ENCODE measurements at places on chromosomes 1 and 21.

GRCh38 chr21:44854664-44855446 lies 18.6 kb downstream of the PTTG1IP start:
- no peak for DNase-seq

- DNase-seq, result no peak
Observed at GRCh38 chr1:56547977-56548376, 31.4 kb downstream of the PLPP3 start.

- DNase-seq, result no peak
Observed at GRCh38 chr1:155975375-155976061, 2.8 kb downstream of the ARHGEF2 start.

DNA sequence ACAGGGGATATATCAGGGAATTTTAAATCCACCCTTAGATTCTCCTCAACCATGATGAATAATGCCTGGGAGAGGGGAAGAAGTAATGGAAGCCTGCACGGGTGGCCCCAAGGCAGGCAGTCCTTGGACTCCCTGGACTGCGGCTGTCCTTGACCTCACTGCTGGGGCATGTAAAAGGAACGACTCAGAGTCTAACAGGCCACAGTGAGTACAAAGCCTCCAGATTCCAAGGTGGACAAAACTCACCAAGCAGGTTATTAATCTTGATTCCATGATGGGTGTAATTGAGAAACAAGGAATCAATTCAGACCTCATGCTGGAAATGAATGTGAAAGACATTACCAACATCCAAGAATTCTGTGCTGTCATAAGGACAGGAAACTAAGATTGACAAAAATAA lies 13.0 kb upstream of the ARHGAP29 start:
- DNase-seq, result no peak

- DNase-seq, result no peak
Observed at GRCh38 chr1:153404086-153404635, 12.2 kb upstream of the S100A7A start.

DNA sequence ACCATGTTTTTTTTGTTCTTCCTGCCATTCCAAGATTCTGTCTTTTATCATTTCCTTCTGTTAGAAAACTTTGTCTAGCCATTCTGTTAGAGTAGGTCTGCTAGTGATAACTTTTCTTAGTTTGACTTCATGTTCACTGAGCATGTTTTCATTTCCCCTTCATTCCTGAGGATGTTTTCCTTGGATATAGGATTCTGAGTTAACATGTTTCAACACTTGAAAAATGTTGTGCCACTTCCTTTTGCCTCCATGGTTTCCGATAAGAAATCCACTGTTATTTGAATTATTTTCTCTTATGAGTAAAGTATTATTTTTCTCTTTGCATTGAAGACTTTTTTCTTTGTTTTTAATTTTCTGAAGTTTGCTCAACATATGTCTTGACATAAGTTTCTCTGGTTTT lies 66.7 kb downstream of the ATP1A1 start:
- DNase-seq, result no peak

DNA sequence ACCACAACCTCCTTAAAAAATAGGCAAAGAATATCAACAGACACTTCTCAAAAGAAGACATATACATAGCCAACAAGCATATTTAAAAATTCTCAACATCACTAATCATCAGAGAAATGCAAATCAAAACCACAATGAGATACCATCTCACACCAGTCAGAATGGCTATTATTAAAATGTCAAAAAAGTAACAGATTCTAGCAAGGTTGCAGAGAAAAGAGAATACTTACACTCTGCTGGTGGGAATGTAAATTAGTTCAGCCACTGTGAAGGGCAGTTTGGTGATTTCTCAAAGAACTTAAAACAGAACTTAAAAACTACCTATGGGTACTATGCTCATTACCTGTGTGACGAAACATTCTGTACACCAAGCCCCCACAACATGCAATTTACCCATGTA lies 20.7 kb downstream of the CD1B start:
- DNase-seq, result no peak

GRCh38 chr1:31408788-31409318 lies 4.2 kb upstream of the SERINC2 start:
- no peak for DNase-seq

- no peak for DNase-seq
Observed at GRCh38 chr1:181655756-181656155, 172.4 kb downstream of the CACNA1E start.

DNA sequence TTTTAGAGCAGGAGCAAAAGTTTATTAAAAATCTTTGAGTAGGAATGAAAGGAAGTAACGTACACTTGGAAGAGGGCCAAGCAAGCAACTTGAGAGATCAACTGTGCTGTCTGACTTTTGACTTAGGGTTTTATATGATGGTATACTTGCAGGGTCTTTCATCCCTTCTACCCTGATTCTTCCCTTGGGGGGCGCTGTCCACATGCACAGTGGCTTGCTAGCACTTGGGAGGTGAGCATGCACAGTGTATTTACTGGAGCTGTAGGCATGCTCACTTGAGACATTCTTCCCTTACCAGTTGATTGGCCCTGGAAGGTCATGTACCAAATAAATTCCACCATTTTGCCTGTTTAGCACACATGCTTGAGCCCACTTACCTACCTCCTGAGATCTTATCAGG lies 1001.3 kb upstream of the ADGRL2 start:
- DNase-seq, result no peak

- peak; percentile 61 for DNase-seq
Observed at GRCh38 chr1:150165622-150166612, 16.2 kb downstream of the PLEKHO1 start.

DNA sequence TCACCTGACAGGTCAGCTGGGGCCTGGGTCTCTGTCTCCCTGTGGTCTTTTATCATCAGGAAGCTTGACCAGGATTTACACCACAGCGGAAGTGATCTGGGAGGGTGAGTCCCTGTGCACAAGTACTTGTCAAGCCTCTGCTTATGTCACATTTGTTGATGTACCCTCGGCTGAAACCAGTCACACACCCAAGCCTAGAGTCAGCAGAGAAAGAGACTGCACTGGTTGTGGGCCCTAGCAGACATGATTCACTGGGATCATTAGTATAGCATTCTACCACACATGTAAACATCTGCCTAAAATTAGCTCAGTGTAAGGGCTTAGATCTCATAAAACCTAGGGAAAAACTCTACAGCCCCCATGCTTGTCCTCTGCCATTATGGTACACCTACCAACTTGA lies 79.3 kb upstream of the LAMC2 start:
- DNase-seq, result no peak

DNA sequence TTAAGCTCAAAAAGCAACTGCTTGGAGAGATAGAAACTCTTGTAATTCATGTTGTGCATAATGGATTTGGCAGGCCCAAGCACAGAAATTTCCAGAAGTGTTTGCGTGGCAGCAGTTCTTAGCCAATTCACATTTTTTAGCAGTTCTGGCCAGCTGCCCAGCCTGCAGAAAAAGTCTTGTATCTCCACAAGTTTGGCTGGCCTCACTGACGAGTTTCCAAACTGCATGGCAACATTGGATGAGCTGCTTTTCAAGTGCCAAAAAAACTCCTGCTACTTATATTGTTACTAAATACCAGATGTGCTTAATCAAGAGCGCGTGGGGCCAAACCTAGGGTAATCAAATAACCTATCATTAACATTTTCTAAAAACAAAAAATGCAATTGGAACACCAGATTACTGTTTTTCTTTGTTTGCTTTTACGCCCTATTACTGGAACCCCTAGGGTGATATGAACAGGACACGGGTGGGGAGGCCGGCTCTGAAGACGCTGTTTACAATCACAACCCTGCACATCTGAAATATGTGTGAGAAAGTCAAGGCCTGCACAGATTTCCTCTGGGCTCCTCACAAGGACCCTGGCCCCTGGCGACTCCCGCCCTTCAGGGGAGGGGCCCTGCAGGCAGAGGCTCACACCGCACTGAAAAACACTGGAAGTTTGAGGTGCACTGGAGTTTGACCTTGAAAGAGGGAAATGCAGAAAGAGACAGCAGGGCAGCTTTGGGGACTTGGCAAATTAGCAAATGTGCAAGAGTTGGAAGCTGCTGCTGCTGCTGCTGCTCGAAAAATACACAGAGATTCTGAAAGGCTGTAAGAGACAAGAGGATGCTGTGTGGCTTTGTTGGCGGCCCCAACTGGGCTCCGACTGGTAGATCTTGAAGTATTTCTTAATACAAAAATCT lies 55.2 kb upstream of the TARBP1 start:
- no peak for DNase-seq

- no peak for DNase-seq
Observed at GRCh38 chr1:102961549-102961948, 146.8 kb downstream of the COL11A1 start.

DNA sequence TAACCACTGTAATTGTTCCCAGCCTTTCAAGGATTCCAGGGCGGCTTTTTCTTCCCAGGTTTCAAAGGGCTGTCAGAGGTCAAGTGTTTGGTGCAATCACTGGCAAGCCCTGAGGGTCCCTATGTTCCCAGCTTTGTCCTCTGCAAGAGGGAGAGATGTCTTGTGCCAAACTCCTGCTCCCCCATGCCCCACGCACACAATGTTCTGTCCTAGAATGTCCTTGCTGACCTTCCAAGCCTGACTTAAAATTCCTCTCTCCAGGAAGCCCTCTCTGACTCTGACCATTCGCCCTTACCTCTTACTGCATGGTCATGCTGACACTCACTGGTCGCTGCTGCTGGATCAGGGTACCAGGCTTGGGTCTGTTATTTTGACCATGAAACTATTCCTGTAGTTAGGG lies 152.5 kb upstream of the KCND3 start:
- no peak for DNase-seq

DNA sequence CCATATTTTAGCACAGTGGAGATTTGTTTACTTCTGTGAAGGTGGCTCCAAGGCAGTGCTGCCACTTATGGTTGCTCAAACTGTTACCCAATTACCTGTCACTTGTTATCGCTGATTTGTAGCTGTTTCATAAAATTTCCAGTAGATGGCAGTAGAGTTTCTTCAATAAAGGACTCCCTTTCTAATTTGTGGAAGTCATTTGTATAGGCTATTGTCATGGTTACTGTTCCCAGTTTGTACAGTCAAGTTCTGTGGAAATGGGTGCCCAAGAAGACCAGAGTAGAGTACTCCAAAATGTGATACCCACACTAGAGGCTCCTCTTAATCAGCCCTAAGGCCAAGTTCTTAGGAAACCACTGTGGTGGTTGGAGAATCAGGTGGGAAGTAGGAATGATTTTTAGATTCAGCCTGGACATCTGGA lies 186.1 kb downstream of the CLEC20A start:
- DNase-seq, result peak; percentile 27

DNA sequence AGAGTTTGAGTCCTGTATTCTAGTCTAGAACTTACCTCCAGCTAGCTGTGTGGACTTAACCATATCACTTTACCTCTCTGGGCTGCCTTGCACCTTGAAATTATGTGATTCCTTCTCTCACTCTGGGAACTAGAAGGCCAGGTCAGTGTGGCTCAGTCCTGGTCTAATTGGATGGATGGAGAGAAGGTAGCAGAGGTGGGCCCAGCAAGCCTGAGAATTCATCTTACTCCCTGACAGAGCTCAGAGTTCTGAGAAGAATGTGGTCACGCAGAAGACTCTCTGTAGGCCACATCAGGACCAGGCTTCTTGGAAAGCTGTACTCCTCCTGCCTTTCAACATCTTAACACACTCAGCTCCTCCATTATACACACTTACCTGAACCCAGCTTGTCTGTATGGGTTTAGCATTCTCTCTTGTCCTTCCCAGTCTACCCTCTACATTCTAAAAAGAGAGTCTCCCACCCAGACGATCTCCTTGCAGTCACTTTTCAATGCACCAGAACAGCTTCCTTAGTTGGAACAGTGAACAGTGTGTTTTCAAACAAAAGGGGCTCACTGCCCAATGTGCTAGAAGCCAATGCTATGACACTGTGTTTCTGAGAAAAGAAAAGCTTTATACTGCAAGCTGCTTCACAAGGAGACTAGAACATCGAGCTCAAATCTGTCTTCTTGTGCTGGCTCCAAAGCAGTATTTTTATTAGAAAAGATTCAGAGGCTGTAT lies 60.5 kb downstream of the CAPN9 start:
- no peak for DNase-seq

GRCh38 chr1:173049322-173049633 lies 1.5 kb downstream of the TNFSF18 start:
- DNase-seq, result no peak

DNA sequence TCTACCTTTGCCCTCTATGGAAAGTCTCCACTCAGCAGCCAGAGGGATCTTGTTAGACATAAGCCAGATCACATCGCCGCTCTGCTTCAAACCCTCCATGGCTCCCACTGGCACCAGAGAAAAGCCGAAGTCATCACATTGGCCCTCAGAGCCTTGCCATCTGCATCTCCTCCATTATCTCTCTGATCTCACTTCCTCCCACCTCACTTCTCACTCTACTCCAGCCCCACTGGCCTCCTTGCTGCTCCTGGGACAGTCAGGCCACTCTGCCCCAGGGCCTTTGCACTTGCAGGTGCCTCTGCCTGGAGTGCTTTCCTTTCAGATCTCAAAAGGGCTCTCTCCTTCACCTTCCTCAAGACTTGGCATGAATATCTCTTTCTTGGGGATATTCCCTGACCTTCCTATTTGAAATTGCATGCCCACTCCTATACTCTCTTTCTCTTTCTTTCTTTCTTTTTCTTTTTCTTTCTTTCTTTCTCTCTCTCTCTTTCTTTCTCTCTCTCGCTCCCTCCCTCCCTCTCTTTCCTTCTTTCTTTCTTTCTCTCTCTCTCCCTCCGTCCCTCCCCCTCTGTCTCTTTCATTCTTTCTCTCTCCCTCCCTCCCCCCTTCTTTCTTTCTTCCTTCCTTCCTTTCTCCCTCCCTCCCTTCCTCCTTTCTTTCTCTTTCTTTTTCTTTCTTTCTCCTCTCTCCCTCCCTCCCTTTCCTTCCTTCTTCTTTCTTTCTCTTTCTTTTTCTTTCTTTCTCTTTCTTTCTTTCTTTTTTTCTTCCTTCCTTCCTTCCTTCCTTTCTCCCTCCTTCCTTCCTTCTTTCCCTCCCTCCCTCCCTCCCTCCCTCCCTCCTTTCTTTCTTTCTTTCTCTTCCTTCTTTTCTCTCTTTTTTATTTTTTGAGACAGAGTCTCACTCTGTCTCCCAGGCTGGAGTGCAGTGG lies 96.0 kb upstream of the CASZ1 start:
- DNase-seq, result no peak

GRCh38 chr1:63668298-63668697 lies 75.1 kb downstream of the PGM1 start:
- DNase-seq, result no peak

DNA sequence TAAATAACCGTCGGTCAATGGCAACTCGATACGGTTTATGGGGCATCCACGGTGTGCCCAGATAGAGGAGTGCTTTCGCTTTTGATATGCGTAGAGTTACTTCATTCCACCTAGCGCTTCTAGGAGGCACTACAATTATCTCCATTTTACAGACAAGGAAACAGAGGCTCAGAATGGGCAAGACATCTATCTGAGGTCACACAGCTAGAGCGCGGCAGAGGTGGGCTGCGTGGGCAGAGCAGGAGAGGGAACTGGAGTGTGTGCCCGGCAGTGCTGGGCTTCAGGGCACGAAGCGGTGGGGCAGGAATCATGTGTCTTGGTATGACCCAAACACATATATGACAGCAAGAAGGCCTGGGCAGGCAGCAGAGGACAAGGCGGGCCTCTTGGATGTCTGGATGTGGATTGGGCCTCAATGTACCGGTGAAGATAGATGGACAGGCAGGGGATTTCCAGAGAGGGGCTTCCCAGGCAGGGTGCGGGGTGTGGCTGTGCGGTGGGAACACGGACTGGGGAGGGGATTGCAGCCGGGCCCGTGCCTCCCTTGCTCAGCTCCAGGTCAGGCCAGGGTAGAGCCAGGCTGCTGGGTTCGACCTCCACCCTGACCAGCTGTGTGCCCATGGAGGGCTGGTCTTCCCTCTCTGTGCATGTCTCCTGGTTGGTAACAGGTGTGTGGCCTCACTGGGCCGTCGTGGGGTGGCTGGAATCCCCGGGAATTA lies 21.2 kb downstream of the TP73 start:
- no peak for DNase-seq
